ENCODE measurements at places on chromosomes 2 and 18.

GRCh38 chr2:14535156-14535555 is 97.4 kb upstream of the LRATD1 start:
- no peak for DNase-seq

DNA sequence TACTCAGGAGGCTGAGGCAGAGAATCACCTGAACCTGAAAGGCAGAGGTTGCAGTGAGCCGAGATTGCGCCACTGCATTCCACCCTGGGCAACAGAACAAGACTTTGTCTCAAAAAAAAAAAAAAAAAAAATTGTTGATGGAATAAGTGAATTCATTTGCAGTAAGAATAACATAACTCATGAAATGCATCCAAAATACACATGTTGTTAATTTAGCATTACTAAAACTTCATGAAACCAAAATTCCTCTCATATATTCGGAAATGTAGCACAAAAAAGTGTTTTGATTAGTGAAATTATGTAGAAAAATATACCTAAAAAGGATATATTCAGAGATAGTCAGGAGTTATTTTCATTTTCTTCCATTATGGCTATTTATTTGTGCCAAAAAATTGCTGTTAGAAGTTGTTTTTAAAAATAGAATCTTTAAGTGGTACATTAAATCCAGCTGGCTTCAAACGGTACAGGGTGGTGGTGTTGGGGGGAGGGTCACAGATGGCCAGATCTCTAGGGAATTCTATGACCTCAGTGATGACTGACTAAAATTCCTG is 78.2 kb upstream of the UGP2 start:
- DNase-seq: no peak

DNA sequence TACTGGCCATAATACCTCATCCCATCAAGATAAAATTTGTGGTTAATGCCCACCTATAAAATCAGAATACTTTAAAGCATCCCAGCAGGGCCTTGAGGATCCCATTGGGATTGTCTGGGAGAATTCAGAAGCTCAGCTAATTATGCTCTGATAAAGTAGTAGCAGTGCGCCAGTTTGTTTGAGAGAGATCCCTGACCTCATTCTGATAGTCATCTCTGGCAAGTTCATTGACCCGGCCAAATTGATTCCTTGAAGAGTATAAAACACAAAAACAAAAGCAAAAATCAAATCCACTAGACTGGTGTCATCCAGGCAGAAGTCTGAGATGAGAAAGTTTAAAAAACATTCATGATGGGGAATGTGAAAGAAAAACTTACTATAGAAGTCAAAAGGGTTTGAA is 14.1 kb downstream of the ABCG5 start:
- no peak for DNase-seq

DNA sequence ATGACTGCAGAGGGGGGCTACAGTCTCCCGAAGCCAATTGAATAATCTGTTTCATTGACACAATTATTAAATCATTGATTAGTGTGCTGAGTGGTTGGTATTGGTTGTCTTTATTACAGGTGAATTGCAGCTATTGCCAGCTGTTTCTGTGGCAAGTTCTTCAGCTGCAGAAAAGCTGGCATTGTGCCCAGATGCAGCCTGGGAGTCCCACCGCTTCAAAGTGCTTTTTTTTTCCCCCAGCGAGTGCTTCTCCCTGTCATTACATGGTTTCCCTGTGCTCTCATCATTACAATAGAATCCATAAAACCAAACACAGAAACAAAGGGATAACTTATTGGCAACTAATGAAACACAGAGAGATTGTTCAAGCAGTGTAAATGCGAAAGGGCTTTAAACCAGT is 164.7 kb downstream of the GRB14 start:
- DNase-seq: no peak

- DNase-seq: no peak
Observed at GRCh38 chr18:10127729-10128128, 213.9 kb downstream of the VAPA start.
